GM12891 (cell line): ENCODE measurements at places on chromosomes 4 and X.

- DNase-seq, result no peak
Observed at GRCh38 chr4:3786196-3786869, 20.1 kb downstream of the ADRA2C start.

- no peak for DNase-seq
Observed at GRCh38 chr4:169058312-169058711, 48.3 kb upstream of the CBR4 start.

GRCh38 chr4:112526061-112526460 is 10.1 kb upstream of the NEUROG2 start:
- no peak for DNase-seq

- no peak for DNase-seq
Observed at GRCh38 chr4:43146198-43146597, 253.7 kb downstream of the GRXCR1 start.

DNA sequence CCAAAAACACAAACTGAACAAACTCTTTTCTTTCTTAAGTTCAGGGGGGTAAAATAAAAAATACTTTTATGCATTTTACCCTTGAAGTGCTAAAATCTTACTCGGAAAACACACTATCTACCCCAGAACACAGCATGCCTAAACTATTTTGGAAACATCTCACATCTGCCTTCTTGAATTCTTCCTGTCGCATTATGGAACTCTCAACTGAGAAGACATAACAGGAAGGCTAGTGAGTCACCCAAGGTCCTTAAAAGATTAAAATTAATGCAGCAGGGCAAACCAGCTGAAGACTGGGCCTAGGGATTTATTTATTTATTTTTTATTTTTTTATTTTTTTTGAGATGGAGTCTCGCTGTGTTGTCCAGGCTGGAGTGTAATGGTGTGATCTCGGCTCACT is 208.2 kb downstream of the APBB2 start:
- DNase-seq, result no peak

DNA sequence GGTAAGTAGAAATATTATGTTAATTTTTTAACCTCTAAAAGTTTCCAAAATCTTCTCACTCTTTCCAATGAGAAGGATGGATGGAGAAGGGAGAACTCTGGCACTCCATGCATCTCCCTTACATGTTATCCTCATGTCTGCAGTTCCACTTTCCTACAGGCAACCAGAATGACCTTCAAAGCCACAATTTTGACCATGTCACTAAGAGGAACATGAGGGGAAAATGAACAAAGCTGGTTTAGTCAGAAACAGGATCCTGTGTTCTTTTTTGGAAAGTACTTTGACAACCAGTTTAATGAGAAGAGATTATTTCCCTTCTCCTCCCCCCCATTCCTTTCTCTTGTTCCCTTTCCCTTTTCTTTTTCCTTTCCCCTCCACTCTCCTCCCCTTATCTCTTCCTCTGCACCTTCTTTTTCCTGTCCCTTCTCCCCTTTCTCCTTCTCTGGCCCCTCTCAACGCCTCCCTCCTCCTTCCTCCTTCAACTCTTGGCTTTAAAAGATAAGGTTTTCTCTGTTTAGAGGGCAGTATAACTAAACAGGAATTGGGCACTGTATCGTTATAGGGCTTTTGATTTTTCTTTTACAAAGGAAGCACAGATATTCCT is 42.5 kb downstream of the DTHD1 start:
- DNase-seq, result no peak

- DNase-seq, result no peak
Observed at GRCh38 chr4:135741583-135741982, 1540.0 kb upstream of the PABPC4L start.

GRCh38 chr4:71074452-71075299 is 81.2 kb downstream of the DCK start:
- no peak for DNase-seq

DNA sequence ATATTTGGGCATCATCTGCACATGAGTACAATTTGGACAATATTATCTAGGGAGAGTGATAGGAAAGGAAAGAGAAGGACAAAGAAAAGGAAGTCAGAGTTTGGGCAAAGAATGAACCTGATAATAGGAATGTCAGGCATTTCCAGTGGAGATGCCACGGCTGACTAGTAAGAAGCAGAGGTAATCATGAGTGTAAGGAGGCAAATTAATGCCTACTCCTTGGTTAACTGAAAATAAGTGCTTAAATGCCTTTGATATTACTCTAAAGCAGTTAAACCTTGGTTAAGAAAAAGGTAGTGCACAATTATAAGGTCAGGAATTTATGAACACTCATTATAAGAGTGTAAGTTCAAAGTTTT is 99.2 kb upstream of the DDIT4L start:
- no peak for DNase-seq

DNA sequence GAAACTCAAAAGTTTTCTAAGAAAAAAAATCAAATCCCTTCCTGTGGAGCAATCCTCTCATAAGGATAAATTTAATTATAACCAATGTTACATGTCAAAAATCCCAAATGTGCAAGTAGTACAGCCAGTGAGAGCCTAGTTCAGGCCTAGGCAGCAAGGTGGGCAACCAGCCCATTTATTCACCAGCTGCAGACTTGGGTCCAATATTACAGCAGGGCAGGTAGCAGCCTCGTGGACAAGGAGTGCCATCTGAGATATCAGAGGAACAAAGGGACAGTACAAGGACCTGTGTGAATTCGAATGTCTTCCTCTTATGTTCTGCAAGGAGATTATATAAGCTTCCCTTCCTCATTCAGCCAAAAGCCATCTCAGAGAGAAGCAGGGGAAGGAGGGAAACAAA is 6.6 kb downstream of the HELQ start:
- DNase-seq, result no peak
